ENCODE measurements at places on chromosomes 4 and X.

GRCh38 chr4:110245577-110245976, 47.2 kb upstream of the ELOVL6 start:
- no peak for DNase-seq

DNA sequence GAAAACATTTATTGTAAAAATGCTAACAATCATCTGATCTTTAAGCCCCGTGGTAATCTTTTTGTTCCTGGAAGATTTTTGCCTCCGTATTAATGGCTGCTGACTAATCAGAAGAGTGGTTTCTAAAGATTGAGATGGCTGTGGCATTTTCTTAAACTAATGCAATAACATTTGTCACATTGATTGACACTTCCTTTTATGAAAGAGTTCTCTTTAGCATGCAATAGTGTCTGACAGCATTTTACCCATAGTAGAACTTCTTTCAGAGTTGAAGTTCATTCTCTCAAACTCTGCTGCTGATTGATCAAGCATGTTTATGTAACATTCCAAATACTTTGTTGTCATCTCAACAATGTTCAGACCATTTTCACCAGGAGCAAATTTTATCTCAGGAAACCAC, 26.8 kb upstream of the UGT2B4 start:
- no peak for DNase-seq

DNA sequence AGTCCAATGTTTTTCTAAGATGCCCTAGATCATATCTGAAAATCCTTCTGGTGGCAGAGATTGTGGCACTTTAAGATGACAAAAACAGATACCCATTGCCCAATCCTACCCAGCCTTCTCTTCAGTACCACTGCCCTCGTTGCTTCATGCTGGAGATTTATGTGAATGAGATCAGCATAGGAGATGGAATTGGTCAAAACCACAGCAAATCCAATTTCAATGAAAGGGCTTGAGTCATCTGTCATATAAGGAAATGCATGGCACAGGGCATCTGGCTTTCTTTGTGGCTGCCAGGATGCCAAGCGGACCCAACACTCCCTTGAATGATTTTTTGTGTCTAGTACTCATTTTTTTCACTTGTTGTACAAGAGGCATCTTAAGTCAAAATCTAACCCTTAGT, 16.8 kb downstream of the AFF2 start:
- DNase-seq, result no peak

DNA sequence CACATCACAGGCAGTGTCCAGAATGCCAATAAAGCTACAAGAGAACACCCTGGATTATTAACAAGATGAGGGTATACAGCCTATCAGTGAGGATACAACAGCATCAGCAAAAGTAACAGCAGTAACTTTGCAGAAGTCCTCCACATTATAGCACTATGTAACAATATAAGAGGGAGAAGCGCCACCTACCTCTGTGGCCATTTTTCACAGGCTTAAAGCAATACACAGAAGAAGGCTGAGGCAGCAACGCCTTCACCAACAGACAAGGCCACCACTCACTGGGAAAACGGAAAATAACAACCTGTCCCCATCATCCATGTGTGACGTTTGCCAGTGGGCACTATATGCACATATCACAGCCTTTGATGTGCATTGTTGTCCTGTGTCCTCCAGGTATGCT, 12.5 kb downstream of the RTL8B start:
- no peak for DNase-seq

GRCh38 chr4:36310793-36311192, 29.4 kb downstream of the DTHD1 start:
- DNase-seq, result no peak

GRCh38 chr4:174467107-174467506, 55.2 kb downstream of the HPGD start:
- DNase-seq, result no peak

DNA sequence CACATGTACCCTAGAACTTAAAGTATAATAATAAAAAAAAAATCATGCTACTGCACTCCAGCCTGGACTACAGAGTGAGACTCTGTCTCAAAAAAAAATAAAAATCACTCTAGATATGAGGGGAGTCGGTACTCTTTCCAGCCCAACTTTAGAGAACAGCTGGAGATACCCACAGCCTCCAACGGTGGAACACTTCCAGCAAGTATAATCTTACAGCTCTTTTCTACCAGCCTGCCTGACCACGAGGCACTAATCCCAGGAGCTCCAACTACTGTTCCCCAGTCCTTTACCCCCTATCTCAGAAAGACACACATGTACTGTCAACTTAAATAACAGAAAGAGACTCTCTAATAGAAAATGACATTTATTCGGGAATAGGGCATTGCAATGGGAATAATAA, 46.8 kb downstream of the STEEP1 start:
- DNase-seq, result no peak

DNA sequence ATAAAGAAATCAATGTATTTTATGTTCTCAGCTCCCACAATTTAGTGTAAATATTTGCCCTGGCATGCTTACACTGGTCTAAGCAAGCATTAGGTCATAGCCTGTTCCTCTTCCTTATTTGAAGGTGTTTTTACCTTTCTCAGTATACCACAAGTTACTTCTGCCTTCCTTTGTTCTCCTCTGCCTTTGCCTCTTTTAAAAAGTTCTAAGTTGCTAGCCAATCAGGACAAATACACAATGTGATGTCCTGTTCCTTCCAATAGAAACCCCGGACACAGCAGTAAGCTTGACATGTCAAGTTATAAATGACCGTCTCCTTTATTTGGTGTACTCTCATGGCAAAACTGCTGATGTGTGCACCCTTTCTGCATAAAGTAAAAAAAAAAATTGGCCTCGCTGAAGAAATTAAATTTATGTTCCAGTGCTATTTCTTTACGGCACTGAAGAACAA, 49.4 kb downstream of the UGT2B10 start:
- DNase-seq, result no peak

GRCh38 chrX:75155447-75155826, 646 bp downstream of the ABCB7 start:
- DNase-seq, result no peak

GRCh38 chrX:52213276-52213675, 28.6 kb downstream of the MAGED4 start:
- DNase-seq, result no peak

- DNase-seq, result no peak
These were observed 748.7 kb downstream of the TRIML1 start for GRCh38 chr4:188887905-188888304.

DNA sequence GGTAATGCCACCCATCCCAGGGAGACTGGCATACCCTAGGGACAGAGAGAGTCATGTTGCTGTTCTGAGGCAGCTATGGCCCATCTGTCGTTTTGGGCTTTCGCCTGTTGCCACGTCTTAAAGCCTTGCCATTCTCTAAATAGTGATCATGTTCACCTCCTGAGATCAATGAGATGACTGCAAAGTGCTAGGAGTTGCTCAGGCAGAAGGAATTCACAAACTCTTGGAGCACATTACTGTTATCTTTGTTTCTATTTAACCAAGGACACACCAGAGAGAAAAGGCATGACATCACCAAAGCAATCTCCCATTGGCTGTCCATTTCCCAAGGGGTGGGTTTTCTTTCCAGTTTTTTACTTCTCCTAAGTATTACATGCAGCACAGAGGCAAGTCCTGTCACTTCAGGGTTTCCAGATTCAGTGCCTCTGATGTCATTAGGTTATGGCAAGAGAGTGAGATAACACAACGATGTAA, 37.1 kb upstream of the SETD7 start:
- DNase-seq, result no peak

- DNase-seq, result no peak
These were observed 33.4 kb downstream of the C4orf54 start for GRCh38 chr4:99624141-99624719.

DNA sequence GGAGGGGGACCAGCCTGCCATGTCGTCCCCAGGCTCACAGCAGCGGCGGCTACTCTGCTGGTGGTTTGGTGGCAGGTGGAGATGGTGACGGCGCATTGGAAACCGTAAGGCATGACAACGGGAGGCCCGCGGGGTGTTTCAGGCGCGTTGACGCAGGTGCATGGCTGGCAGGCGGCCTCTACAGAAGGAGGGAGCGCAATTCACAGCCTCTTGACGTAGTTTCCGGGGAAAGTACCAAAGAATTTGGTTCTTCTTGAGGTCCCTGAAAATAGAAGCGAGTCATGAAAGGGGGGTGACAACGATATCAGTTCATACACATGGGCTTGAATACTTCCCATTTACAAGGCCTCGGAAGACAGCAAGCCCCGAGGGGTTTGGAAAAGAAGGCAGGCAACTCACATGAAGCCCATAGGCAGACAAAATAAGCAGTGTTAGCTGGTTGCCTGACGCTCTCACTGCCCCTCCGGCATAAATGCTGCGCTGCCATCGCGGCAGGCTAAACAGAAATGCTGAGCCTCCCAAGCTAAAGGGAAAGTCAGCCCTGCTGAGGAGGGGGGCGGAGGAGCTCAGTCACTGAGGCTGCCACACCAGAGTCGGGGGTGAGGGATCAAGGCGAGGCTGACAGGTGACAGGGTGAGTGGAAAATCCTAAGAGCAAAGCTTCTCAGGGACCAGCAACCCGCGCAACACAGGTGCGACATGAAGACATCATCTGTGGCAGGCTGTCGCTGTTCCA, 52.3 kb upstream of the PDLIM3 start:
- peak; percentile 46 for DNase-seq

GRCh38 chrX:40152173-40152711, 54.5 kb upstream of the BCOR start:
- DNase-seq, result no peak

- DNase-seq, result no peak
These were observed 99.3 kb upstream of the ARMCX2 start for GRCh38 chrX:101759000-101759399.

- peak; percentile 37 for DNase-seq
These were observed 441 bp downstream of the SLC9B2 start for GRCh38 chr4:103075894-103076746.

DNA sequence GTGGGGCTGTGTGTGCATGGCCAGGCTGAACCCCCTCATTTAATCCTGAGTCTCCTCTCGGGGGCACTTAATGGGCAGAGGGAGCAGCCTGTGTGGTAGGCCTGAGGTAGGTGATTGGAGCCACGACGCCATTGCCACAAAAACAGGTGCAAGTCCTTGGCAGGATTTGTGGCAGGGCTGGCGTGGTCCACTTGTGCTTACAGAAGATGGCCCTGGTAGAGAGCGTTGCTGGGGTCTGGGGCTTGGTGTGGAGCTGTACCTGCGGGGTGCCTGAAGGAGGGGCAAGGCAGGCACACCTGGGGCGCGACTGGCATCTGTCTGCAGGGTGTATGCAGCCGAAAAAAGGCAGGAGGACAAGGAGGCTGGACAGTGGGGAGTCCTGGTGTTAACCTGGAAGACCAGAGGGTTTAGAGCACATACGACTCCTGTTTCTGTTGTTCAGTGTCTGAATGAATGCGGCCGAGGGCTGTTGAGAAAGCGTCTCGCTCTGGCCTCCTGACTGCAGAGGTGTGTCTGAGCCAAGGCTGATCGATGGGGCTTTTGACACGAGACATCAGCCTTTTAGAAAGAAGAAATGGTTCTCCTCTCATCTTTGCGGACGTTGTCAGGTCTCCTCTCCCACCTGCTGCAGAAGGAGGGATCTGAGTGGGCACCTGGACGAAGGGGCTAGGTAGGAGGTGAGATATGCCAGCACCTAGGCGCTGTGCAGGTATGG, 52.0 kb downstream of the TBC1D14 start:
- no peak for DNase-seq

DNA sequence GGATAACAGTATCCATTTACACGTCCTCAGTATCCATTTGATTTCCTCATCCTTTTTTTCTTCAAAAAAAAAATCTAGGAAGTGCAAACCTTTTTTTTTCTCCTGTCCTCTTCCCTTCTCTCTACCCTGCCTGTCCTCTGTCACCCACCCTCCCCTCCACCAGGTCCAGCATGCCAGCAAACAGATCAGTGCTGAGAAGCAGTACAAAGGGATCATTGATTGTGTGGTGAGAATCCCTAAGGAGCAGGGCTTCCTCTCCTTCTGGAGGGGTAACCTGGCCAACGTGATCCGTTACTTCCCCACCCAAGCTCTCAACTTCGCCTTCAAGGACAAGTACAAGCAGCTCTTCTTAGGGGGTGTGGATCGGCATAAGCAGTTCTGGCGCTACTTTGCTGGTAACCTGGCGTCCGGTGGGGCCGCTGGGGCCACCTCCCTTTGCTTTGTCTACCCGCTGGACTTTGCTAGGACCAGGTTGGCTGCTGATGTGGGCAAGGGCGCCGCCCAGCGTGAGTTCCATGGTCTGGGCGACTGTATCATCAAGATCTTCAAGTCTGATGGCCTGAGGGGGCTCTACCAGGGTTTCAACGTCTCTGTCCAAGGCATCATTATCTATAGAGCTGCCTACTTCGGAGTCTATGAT, 1.7 kb downstream of the SLC25A4 start:
- no peak for DNase-seq

DNA sequence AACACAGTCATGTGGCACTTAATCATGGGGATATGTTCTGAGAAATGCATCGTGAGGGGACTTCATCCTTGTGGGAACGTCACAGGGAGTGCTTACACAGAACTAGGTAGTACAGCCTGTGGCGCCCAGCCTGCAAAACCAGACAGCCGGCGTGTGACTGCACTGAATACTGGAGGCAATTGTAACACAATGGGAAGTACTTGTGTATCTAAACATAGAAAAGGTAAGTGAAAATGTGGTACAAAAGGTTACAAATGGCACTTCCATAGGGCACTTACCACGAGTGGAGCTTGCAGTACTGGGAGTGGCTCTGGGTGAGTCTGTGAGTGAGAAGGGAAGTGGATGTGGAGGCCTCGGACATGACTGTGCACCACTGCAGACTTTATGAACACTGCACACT, 5.2 kb downstream of the TLR3 start:
- DNase-seq, result no peak

GRCh38 chr4:185682236-185682635, 129.8 kb downstream of the SORBS2 start:
- DNase-seq, result no peak

- no peak for DNase-seq
These were observed 54.5 kb upstream of the HPSE start for GRCh38 chr4:83389037-83389720.

GRCh38 chr4:160716551-160716950, 1447.2 kb downstream of the FSTL5 start:
- no peak for DNase-seq

DNA sequence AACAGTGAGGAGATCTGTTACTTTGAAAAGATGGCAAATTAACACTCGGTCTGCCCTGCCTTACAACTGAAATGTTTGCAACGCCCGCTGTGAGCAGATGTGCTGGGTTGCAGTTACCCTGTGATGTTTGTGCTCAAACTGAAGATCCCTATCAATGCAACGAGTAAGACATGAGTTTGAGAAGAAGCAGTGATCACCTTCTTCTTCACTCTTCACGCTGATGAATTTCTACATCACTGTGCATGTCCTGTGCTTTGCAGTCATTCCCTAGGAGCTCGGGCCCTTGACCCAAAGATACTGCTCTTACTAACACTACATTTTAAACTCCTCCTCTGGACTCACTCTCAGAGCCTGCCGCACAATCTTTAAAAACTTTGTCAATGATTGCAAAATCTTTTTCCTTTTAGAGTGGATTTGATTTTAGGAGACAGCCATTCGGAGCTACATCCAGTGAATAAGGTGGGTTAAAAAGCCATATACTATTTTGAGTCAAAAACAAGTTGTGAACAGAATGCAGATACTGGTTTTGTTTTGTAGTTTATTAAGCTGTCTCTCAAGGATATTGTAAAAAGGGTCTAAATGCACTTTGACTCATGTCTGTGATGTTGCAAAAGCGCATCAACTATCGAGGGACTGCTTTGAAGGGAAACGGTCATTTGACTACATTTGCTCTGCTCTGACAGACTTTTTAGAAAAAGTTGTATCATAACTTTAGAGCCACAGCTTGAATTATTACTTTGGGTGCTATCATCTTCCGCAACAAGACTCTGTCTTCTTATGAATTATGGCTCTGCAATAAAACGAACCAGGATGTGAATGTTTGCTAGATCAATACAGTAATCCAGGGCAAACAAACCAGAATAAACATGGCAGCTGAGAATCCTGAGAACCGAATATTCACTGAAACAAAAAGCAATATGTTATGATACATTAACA, 5.7 kb upstream of the RHOH start:
- no peak for DNase-seq

Data from stimulated activated CD4-positive, alpha-beta T cell treated with anti-CD3 and anti-CD28 coated beads, TNF-alpha, amount 100 ng/mL, for 48 hours (primary cell).